ENCODE measurements at places on chromosomes 1 and 21. TPM values are rescaled to one million over a fixed set of nuclear protein-coding genes. Genes with fewer than 3 reads are reported as not detected.

The MNDA gene
- total RNA-seq: 25.0 TPM

The PLA2G2C gene
- total RNA-seq: not detected

DNA sequence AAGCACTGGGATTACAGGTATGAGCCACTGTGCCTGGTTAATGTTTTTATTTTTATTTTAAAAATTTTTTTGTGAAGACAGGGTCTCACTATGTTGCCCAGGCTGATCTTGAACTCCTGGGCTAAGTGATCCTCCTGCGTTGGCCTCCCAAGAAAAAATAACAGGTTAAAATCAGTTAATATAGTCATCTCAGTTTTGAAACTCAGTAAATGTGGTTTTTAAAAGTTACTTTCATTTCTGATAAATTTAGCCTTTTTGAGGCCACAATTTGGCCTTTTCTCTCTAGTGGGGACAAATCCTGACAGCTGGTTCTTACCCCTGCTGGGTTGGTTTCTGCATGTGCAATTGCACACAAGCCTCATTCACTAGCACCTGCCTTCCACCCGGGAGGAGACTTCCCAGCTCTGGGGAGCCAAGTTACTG lies 13.3 kb downstream of the PMF1 start:
- no peaks in the 10 kb centered on the region for H3K4me1 ChIP-seq
- H3K4me3 ChIP-seq: no peak overlapping the region
- H3K27ac ChIP-seq: no peak overlapping the region
- no peaks in the 10 kb centered on the region for H3K27me3 ChIP-seq

DNA sequence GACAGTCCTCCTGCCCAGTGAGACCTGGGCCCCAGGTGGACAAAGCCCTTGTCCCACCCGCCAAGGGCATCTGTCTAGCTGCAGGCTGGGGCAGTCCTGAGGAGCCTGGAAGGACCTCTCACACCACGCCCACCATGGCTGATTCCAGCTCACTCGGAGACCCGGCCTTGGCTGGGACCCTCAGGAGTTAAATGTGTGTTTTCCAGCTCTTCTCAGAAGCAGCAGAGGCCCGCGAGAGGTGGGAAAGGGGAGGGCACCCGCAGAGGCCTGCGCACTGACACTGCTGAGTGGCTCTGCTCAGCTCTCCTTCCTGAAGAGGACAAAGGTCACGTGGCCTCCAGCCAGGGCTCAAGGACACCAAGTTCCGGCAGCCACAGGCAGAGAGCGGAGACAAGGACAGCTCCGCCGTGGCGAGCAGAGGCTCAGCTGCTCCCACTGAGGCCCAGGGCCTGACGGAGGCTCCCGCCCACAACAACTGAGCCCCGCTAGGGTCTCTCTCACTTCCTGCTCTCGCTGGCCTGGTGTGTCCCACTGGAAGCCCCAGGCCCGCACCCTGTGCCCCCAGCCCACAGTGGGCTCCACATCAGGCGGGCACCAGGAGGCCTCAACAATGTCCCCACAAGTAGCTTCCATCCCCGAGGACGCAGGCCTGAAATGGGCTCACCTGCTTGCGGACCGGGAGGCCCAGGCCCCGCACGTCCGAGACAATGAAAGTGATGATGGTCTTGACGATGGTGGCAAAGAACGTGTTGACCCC lies 16.9 kb downstream of the SLC19A1 start:
- H3K27me3 ChIP-seq: no peaks in the 10 kb centered on the region
- H3K27ac ChIP-seq: peak overlapping the region; percentile 37
- peaks cover 15% of the 10 kb centered on the region for H3K4me1 ChIP-seq
- no peak overlapping the region for H3K4me3 ChIP-seq

The SMPDL3B gene
- total RNA-seq: 17.6 TPM

DNA sequence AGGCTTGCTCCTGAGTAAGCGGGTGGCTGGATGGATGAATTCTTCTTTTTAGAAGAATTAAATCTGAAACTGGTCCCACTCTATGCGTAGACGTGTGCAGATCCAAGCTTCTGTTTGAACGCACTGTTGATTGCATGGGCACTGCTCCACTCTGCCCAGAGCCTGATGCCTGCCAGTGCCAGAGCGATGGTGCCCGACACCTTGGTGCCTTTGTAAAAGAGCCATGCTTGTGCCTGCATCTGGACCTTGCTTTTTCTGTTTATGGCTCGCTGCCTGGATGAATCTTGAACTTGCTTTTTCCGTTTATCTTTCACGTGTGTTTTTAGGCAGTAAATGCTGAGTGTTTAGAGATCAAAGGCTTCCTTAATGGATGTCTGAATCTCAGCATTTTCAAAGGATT lies 15.0 kb upstream of the PWP2 start:
- DNase-seq: no peak
- no peak overlapping the region for H3K4me3 ChIP-seq
- no peaks in the 10 kb centered on the region for H3K4me1 ChIP-seq
- peaks cover 15% of the 10 kb centered on the region for H3K36me3 ChIP-seq
- no peak overlapping the region for H3K27ac ChIP-seq

- H3K27ac ChIP-seq: no peak overlapping the region
- no peaks in the 10 kb centered on the region for H3K4me1 ChIP-seq
- H3K4me3 ChIP-seq: no peak overlapping the region
- no peak for DNase-seq
- no peaks in the 10 kb centered on the region for H3K27me3 ChIP-seq
Measured at GRCh38 chr21:32474179-32475059, 61.9 kb downstream of the EVA1C start.

GRCh38 chr1:218863987-218864386 lies 309.7 kb upstream of the LYPLAL1 start:
- no peaks in the 10 kb centered on the region for H3K27me3 ChIP-seq
- H3K4me3 ChIP-seq: no peak overlapping the region
- no peak overlapping the region for H3K27ac ChIP-seq
- no peak for DNase-seq

- no peak for DNase-seq
- H3K4me3 ChIP-seq: no peak overlapping the region
- no peak overlapping the region for H3K27ac ChIP-seq
- no peaks in the 10 kb centered on the region for H3K27me3 ChIP-seq
- no peaks in the 10 kb centered on the region for H3K36me3 ChIP-seq
Measured at GRCh38 chr1:240170266-240170665, 78.6 kb downstream of the FMN2 start.

The KRTAP19-1 gene
- total RNA-seq: not detected

DNA sequence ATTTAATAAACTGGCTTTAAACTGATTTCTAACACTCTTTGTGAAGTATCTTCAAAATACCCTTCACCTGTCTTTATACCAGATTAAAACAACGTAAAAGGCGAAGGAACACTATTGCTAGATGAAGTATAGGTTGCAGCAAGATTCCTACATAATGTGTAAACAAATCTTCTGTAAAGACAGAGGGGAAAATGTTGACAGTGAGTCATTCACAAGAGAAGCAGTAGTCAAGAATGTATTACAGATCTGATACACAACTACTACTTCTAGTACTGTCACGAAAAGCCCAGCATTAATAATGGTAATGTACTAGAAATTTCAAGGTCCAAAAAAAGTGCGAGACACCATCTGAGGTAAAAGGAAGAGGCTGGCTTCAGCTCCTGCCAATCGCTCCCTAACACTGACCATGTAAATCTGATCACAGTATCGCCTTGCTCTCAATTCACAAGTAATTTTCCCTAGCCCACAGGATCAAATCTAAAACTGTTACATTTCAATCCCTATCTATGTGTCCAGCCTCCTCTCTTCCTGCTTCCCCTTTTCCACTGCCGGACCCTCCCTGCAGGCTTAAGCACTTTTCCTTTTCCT lies 290.4 kb downstream of the AKT3 start:
- peaks cover 3% of the 10 kb centered on the region for H3K36me3 ChIP-seq
- no peaks in the 10 kb centered on the region for H3K27me3 ChIP-seq
- H3K27ac ChIP-seq: no peak overlapping the region
- H3K4me3 ChIP-seq: no peak overlapping the region
- no peaks in the 10 kb centered on the region for H3K4me1 ChIP-seq
- DNase-seq: no peak

DNA sequence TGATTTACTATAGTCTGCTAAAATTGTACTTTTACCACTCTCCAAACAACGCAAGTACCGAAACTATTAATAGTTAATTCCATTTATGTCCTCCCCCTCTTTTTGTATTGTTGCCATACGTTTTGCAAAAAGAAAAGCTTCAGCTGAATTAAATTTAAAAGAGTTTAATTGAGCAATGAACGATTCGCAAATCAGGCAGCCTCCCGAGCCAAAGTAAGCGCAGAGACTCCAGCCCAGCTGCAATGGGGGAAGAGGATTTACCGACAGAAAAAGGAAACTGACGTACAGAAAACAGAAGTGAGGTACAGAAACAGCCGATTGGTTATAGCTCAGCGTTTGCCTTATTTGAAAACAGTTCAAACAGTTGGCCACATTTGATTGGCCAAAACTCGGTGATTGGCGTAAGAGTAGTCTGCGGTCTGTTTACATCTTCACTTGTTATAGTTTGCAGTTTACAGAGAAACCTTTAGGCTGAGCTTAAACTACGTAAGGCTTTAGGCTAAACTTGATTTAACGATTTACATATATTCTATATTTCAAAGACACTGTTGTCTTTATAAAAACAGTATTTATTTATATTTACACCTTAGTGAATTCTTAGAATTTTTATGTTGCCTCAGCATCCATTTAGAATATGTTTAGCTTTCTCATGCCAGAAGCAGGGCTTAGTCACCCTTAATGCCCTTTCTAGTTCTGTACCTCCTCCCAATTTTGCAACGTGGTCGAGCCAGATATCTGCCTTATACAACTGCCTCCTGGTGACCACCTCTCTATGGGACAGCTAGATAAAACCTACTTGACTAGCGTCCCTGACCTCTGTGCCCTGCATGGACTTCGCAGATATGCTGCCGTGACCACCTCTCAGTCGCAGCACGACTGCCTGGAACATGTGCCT lies 23.8 kb downstream of the CR1 start:
- no peak for DNase-seq
- no peaks in the 10 kb centered on the region for H3K4me1 ChIP-seq
- no peaks in the 10 kb centered on the region for H3K27me3 ChIP-seq
- H3K27ac ChIP-seq: no peak overlapping the region
- H3K4me3 ChIP-seq: no peak overlapping the region
- no peaks in the 10 kb centered on the region for H3K36me3 ChIP-seq

The PODN gene
- 12.9 TPM for total RNA-seq

GRCh38 chr1:156505679-156506298 lies 5.2 kb upstream of the MEF2D start:
- H3K4me1 ChIP-seq: peaks cover 37% of the 10 kb centered on the region
- H3K36me3 ChIP-seq: no peaks in the 10 kb centered on the region
- peak overlapping the region; percentile 100 for H3K27ac ChIP-seq
- no peak overlapping the region for H3K4me3 ChIP-seq

- H3K4me1 ChIP-seq: no peaks in the 10 kb centered on the region
- H3K4me3 ChIP-seq: no peak overlapping the region
- no peak for DNase-seq
- no peaks in the 10 kb centered on the region for H3K27me3 ChIP-seq
Measured at GRCh38 chr1:86477256-86477655, 8.5 kb downstream of the CLCA1 start.

The GJC2 gene
- total RNA-seq: 6.7 TPM

The NFASC gene
- total RNA-seq: 11.2 TPM

GRCh38 chr1:53086491-53087070 lies 24.6 kb downstream of the PODN start:
- H3K27ac ChIP-seq: no peak overlapping the region
- peak; percentile 83 for DNase-seq
- peaks cover 4% of the 10 kb centered on the region for H3K36me3 ChIP-seq
- no peak overlapping the region for H3K4me3 ChIP-seq
- H3K4me1 ChIP-seq: peaks cover 8% of the 10 kb centered on the region

DNA sequence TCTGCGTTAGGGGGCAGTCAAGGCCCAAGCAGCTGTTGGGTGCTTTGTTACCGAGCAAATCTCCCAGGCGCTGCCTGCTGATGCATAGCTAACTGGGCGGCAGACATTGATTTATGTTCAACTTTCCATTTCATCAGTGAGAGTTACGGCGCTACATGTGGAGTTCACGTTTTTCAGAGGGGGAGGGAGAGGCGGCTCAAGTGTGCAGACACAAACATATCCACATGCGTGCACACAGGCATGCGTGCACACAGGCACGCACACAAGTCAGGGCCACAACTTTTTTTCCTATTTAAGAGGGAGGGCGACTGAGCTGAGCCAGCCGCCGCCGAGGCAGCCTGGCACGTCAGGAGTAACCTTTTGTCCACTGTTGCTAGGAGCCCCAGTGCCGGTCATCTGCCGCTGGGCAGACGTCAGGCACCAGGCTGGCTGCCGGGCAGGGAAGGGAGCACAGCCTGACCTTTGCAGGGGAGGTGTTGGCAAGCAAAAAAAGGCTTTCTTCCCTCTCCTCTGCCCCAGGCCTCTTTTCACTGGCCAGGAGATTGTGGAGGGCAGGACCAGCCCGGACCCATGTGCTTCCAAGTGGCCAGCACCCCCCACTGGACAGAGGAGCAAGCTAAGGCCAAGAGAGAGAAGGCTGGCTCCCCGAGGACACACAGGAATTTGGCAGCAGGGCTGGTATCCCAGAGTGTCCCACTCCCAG lies 73.3 kb downstream of the MRPL37 start:
- peaks cover 41% of the 10 kb centered on the region for H3K4me1 ChIP-seq
- no peaks in the 10 kb centered on the region for H3K27me3 ChIP-seq
- peak overlapping the region; percentile 55 for H3K27ac ChIP-seq
- H3K4me3 ChIP-seq: no peak overlapping the region
- no peaks in the 10 kb centered on the region for H3K36me3 ChIP-seq

The CHI3L1 gene
- total RNA-seq: 98.6 TPM

DNA sequence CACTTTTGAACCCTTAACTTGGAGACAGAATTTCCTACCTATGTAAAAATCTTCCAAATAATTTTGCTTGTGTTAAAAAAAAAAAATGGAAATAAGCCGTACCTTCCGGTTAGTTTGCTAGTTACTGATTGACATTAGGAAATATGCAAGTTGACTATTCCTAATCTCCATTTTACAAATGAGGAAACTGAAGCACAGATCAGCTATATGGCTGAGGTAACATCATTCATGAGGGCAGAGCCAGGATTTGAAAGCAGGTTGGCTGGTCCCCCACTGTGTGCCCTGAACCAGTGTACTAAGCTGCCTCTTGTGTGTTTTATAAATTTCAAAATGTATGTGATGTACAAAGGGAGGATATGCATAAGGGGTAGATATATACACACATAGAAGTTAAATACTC lies 29.6 kb downstream of the BACE2 start:
- no peaks in the 10 kb centered on the region for H3K4me1 ChIP-seq
- DNase-seq: no peak
- no peaks in the 10 kb centered on the region for H3K36me3 ChIP-seq
- no peak overlapping the region for H3K4me3 ChIP-seq

- no peaks in the 10 kb centered on the region for H3K36me3 ChIP-seq
- H3K27ac ChIP-seq: no peak overlapping the region
- H3K4me3 ChIP-seq: no peak overlapping the region
- H3K4me1 ChIP-seq: peaks cover 11% of the 10 kb centered on the region
- no peaks in the 10 kb centered on the region for H3K27me3 ChIP-seq
Measured at GRCh38 chr1:27139980-27140379, 14.9 kb downstream of the SLC9A1 start.

The ACTL8 gene
- not detected for total RNA-seq

The ADCY10 gene
- total RNA-seq: 0.09 TPM

GRCh38 chr1:176144526-176144925 lies 62.6 kb downstream of the COP1 start:
- H3K4me3 ChIP-seq: no peak overlapping the region
- H3K36me3 ChIP-seq: peaks cover 3% of the 10 kb centered on the region
- no peaks in the 10 kb centered on the region for H3K4me1 ChIP-seq
- no peak for DNase-seq
- H3K27ac ChIP-seq: no peak overlapping the region

GRCh38 chr1:205668951-205669340 lies 11.4 kb downstream of the SLC45A3 start:
- H3K27ac ChIP-seq: no peak overlapping the region
- H3K4me1 ChIP-seq: peaks cover 4% of the 10 kb centered on the region
- H3K27me3 ChIP-seq: no peaks in the 10 kb centered on the region
- no peak overlapping the region for H3K4me3 ChIP-seq
- DNase-seq: no peak

GRCh38 chr1:51009381-51009780 lies 39.3 kb downstream of the CDKN2C start:
- H3K4me1 ChIP-seq: no peaks in the 10 kb centered on the region
- H3K36me3 ChIP-seq: no peaks in the 10 kb centered on the region
- H3K27ac ChIP-seq: no peak overlapping the region
- no peak overlapping the region for H3K4me3 ChIP-seq
- no peak for DNase-seq

Measured in lung (tissue), 17 donors.